ENCODE measurements at places on chromosomes 16 and 17.

- DNase-seq = peak; percentile 80
These were observed 22.5 kb upstream of the MEAK7 start for GRCh38 chr16:84526794-84527531.

- DNase-seq = no peak
These were observed 9.0 kb downstream of the SMYD4 start for GRCh38 chr17:1820528-1821252.

DNA sequence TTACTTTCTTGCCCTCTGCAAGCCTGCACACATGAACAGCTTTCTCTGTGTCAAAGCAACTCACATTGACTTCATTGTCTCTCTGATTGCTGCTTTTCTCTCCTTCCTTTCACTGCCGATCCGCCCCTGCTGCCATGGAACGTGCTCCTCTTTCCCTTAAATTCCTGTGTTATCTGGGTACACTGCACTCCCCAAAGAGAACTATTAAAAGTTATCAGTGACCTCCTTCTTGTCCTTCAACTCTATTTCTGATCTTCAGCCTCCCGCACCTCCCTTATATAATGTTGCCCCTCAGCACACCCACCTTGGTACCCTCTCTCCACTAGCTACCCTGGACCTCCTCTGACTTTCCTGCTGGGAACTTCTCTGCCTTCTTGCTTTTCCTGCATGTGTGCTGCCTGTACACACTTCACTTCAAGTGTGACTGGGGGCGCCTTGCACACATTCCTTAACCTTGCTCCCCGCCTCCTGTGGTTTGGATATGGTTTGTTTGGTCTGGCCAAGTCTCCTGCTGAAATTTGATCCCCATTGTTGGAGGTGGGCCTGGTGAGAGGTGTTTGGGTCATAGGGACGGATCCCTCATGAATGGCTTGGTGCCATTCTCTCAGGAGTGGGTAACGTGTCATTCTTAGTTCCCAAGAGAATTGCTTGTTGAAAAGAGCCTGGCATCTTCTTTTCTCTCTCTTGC, 26.7 kb upstream of the PMP22 start:
- DNase-seq = peak; percentile 71

GRCh38 chr17:27155866-27156265, 138.0 kb upstream of the WSB1 start:
- DNase-seq = no peak

DNA sequence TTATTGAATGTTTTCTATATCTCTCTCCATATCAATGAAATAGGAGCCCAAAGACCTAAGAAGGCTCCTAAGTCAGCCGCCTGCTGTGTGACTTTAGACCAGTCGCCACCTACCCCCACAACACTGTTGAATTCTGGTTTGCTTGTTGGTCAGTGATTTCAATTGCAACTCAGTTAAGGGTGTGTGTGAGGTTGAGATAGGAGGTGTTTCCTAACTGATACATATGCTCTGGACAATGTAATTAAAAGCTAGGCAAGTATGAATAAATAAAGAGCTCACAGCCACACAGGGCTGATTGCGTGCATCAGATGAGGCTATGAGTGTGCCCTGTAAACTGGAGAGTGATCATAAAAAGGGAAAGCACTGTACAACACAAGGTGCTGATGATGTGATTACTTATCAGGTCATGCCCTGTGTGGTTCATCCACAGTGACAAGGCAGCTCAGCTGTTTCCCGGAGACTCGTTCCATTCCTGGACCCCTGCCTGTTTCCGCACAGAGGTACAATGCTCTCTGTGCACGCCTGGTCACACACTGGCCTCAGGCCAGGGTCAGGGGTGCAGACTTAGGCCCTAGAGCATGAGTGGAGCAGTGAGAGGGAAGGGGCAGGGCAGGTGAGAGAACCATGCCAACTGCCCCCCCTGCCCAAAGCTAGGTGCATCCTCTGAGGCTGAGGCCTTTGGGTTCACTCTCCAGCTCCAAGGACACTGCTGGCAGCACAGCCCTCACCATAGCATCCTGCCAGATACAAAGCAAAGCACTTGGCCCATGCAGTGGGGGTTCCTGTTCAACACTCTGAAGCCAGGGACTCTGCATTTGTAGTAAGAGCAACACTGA, 3.3 kb upstream of the KRT35 start:
- DNase-seq = no peak

GRCh38 chr17:73743518-73744201, 99.4 kb upstream of the SDK2 start:
- no peak for DNase-seq

- DNase-seq = no peak
These were observed 70.0 kb downstream of the HS3ST3A1 start for GRCh38 chr17:13531721-13532120.

- DNase-seq = peak; percentile 55
These were observed 1.8 kb downstream of the ASGR1 start for GRCh38 chr17:7177191-7177953.

DNA sequence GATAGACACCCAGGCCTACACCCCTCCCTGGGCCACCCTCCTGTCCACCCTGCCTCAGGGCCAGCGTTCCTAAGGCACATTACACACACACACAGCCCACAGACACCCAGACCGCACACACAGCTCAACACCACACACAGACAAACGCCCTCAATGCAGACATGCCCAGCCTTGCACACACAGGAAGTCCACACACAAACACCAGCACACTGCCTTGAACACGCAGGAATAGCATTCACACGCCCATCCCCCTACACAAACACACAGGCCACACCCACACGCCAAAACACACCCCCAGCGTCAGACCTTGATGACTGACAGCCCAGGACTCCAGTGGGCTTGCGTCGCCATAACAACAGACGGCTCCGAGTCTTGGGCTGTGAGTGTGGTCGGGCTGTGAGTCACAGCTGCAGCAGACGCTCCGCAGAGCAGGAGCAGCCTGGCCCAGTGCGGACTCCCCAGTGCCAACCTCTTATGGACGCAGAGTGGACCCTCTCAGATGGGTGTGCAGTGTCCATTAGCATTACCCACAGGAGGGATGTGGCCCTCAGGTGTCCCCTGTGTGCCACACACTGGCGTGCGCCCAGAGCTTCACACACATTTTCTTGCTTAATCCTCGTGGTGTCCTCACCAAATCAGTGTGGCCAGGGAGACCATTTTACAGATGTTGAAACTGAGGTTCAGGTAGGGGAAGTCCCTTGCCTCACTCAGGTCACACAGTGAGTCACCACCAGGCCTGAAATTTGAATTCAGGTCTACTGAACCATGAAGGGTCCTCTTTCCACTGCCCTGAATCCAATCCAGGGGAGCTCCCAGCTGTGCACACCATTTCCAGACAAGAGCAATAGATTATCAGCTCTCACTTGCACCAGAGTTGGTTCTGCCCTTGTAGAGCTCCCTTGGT, 17.8 kb upstream of the RAI1 start:
- DNase-seq = peak; percentile 96

GRCh38 chr17:11082559-11082958, 158.5 kb upstream of the SHISA6 start:
- DNase-seq = no peak

DNA sequence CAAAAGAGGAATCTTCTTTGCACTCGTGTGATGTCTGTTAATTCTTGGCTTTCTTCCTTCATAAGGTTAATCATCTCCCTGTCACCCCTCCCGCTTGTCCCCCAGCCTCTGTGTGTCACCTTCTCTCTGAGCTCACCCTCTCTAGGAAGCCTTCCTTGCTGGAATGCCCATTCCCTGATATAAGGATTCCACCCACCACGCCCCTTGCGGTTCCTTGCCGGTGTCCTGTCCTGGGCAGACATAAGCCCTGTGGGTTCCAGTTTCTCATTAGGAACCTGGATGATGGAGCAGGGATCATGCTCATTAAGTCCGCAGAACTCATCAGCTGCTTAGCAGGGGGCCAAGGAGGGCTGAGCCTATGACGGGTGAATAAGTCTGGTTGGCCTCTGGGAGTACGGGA, 559.3 kb downstream of the MAF start:
- no peak for DNase-seq

DNA sequence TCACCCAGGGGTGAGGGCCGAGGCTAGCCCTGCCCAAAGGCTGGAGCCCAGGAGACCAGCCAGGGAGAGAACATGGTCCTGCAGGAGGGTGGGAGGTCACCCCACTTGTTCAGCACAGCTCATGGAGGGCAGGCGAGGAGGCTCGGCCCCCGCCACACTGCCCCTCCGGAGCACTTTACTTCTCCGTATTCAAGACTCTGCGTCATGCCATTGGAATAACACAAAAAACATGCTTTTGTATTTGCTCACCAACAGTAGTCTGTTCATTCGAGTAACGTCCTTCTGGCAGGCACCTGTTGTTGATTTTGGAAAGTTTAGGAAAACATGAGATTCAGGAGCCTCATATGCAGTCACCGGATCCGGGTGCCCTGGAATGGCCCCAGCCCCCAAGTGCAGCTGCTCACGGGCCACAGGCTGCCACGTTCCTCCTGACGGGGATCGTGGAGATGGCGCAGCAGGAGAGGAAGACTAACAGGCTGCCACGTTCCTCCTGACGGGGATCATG, 81.1 kb upstream of the DNAH17 start:
- DNase-seq = peak; percentile 37

- DNase-seq = no peak
These were observed 23.2 kb upstream of the ARHGAP17 start for GRCh38 chr16:25038239-25038954.

DNA sequence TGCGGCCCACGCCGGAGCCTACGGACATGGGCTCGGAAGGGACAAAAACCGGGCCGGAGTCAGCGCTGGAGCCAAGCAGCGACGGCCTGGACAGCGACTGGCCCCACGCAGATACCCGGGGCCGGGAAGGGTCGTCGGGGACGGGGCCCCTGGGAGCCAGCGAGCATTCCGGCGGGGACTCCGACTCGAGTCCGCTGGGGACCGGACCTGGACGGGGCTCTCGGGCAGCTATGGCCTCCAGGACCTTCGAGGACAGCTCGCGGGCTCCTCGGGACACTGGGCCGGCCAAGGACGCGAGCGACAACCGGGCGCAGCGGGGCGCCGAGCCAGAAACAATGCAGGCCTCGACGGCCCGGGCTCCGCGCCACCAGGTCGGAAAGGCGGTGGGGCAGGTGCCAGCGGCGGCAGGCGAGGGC, 1.0 kb downstream of the MYO15B start:
- no peak for DNase-seq

DNA sequence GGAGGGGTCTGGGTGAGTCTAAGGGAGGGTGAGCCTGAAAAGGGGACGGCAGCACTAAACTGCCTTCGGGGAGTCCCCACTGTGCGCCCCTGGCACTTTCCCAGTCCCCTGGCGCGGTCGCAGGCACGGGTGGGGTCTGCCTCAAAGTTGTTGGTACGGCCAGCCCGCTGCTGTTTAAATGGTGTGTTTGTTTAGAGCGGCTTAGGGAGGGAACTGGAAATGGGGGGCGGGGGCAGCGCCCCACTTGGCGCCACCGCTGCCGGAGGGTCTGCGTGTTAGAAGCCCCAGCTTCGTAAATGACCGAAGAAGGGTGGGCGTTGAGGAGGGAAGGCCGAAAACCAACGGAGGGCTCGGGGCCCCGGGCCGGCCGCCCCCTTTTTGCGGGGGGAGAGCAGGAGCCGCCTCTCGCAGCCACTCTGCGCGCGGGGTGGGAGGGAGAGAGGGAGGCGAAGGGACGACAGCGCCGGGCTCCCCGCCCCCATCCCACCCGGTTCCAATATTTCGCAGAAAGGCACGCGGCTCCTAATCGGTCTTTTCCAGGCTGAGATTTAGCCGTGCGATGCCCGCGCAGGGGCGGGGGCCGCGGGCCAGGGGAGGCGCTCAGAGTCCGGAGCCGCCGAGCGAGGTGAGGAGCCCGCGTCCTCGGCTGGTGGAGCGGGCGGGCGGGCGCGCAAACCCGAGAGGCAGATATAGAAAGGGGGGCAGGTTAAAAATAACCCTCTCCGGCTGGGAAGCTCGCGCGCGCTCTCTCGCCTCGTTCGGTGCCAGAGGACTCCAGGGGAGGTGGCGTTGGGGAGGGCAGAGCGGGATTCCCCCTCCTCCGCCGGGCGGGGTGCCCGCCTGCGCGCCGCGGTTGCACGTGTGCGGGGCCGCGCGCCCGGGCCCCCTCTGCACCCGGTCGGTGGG, 54.9 kb downstream of the SREBF1 start:
- DNase-seq = peak; percentile 48

- DNase-seq = peak; percentile 45
These were observed 1.0 kb upstream of the ZNF500 start for GRCh38 chr16:4767872-4768548.

GRCh38 chr16:28879261-28879840, 1.1 kb downstream of the ATP2A1 start:
- DNase-seq = no peak

DNA sequence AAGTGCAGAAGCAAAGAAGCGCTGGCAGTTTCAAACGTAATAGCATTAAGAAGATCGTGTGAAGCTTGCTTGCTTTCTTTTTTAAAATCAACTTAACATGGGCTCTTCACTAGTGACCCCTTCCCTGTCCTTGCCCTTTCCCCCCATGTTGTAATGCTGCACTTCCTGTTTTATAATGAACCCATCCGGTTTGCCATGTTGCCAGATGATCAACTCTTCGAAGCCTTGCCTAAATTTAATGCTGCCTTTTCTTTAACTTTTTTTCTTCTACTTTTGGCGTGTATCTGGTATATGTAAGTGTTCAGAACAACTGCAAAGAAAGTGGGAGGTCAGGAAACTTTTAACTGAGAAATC, 17.4 kb upstream of the RAB11FIP4 start:
- DNase-seq = no peak

DNA sequence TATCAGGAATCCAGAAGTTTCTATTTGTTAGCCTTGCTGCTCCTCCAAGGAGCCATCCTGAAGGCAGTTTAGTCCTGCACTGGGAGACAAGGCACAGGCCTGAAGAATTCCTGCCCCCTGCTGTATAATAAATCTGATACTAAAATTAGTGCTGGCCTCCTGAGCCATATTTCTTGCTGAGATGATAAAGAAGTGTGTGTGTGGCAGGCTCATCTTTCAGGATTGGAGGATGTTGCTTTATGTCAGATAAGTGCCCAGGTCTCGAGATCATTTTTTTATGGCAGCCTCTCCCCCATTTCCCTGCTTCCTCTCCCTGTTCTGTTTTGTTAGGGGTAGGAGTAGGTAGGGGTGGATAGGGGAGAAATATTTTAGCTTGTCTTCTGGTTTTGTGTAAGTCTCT, 26.0 kb downstream of the MSI2 start:
- no peak for DNase-seq

- DNase-seq = no peak
These were observed 183.0 kb upstream of the RPL38 start for GRCh38 chr17:74020522-74020921.

DNA sequence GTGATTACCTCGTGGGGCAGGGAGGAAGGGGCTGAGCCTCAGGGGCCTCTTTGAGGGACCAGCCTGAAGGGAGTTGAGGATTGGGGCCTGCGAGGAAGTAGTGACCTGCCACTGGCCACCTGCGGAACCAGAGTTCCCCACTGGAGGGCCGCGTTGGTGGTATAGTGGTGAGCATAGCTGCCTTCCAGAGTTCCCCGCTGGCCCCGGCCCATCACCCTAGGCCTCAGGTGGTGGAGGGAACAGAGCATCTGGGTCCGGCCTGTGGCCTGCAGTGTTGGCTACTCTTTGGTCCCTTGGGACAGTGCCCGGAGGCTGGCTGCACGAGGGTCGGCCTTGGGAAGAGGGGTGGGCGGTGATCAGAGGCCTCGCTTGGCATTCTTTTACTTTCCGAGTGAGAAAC, 20.5 kb downstream of the MGAT5B start:
- no peak for DNase-seq

- no peak for DNase-seq
These were observed 196.2 kb upstream of the DYNLRB2 start for GRCh38 chr16:80344570-80344969.

- no peak for DNase-seq
These were observed 431 bp downstream of the TEKT3 start for GRCh38 chr17:15340966-15341365.

- DNase-seq = peak; percentile 89
These were observed 14.3 kb downstream of the SLC16A3 start for GRCh38 chr17:82242977-82243647.

GRCh38 chr17:50277357-50277754, 3.1 kb downstream of the TMEM92 start:
- no peak for DNase-seq

- DNase-seq = no peak
These were observed 24.7 kb downstream of the WIPF2 start for GRCh38 chr17:40243761-40244160.

Measured in fibroblast of mammary gland (primary cell).